Activated CD8-positive, alpha-beta memory T cell treated with anti-CD3 and anti-CD28 coated beads, Interleukin-2, amount 10 ng/mL, durations not matched to agents 7 days and 5 days (primary cell): ENCODE measurements at places on chromosomes 5 and 9. TPM values are rescaled to one million over a fixed set of nuclear protein-coding genes. Genes with fewer than 3 reads are reported as not detected.

- DNase-seq = peak; percentile 66
Observed at GRCh38 chr5:80216753-80217596, 38.9 kb downstream of the SERINC5 start.

- peak; percentile 32 for DNase-seq
Observed at GRCh38 chr9:93589688-93590087, 13.3 kb downstream of the PHF2 start.

DNA sequence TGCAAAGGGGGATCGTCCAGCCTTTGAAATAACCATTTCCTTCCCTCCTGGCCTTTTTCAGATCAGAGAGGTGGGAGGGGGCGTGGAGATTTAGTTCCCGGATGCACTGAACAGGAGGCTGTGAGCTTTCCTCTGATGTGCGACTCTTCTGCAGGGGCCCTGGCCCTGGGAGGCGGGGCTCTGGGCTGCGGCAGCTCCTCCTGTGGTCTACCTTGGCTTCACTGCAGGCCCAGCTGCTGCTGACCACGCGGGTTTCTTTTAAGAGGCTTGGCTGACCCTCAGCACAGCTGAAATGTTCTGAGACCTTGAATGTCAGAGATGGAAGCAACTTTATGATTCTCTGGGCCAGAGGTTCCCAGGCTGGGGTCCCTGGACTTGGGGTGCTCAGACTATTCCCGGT, 27.0 kb upstream of the COL15A1 start:
- DNase-seq = no peak

- DNase-seq = no peak
Observed at GRCh38 chr9:70030156-70030555, 13.5 kb upstream of the MAMDC2 start.

- no peak for DNase-seq
Observed at GRCh38 chr9:135639196-135639595, at the start of gene GLT6D1. GLT6D1 (minus strand) TSS chr9:135639540; CDS start chr9:135639187, 353 bp downstream.

The SLC4A9 gene
- 0.35 TPM for total RNA-seq
